Activated CD8-positive, alpha-beta memory T cell treated with anti-CD3 and anti-CD28 coated beads, Interleukin-2, amount 10 ng/mL, durations not matched to agents 7 days and 5 days (primary cell): ENCODE measurements at places on chromosomes 1 and 21. TPM values are rescaled to one million over a fixed set of nuclear protein-coding genes. Genes with fewer than 3 reads are reported as not detected.
A peak's percentile ranks its signal among the peaks of the same experiment; 100 is the strongest.

- DNase-seq = no peak
Measured at GRCh38 chr1:54723985-54724384, 8.3 kb downstream of the TTC4 start.

DNA sequence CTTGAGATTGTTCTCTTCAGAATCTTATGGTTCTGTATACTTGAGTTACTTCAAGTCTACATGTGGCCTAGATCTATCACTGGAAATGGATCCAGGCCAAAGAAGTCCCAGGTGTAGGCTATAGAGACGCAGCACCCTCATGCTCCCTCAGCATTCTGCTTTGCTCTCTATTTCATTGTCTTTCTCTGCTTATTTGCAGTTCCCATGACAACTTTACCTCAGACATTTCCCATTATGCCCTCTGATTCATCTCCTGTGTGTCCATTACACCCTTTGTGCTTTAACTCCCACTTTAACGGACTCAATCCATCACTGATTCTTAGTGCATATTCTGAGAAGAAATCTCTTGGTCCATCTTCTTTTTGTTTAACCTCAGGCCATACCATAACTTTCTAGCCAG is 236.9 kb upstream of the NRIP1 start:
- no peak for DNase-seq

DNA sequence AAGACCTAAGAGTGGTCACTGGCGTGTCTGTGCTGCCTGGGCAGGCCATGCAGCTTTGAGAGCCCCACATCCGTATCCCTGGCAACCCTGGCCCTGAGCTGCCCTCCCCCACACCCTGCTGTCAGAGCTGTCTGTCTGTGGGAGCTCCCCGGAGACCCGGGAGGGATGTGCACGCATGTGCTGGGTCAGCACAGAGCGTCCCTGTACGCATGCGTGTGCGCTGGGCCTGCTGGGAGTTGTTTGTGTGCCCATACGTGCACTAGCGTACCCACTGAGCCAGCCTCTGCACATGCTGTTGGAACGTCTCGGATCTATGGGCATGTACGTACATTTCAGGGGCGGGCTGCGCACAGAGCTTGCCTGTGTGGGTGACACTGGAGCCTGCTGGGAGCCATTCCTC is 89.3 kb downstream of the EPHB2 start:
- no peak for DNase-seq

GRCh38 chr1:229287267-229287666 is 16.4 kb downstream of the RAB4A start:
- DNase-seq = no peak

DNA sequence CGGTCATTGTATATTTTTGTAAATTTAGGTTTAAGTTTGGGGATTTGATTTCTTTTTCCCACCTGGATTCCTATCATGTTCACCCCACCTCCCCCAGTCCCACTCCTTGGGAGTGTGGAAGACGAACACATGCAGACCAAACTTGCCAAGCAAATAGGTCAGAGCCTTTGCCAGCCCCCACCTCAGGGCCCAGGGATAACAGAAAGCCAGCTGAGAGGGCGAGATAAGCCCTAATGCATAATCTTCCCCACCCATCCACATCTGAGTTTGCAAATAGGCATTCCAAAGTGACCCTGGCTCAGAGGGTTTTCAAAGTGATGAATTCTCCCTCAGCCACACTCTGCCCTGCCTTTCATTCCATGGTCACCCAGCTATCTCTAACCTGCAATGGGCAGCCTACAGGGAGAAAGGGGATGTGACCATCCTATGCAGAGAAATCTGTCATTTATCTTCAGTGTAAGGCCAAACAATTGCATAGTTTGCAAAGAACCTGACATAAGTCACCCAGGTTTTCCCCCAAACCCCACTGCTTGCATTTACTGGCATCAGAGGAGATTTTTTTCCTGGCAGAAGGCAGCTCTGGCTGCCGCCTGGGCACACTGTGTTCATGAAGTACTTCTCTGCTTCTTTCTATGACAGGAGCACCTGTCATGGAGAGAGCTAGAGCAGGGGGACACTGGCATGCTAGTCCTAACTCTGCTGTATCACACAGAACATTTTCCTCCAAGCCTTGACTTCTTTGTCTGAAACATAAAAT is 69.0 kb upstream of the NFIA start:
- no peak for DNase-seq

GRCh38 chr1:237901299-237901934 is 10.7 kb upstream of the ZP4 start:
- DNase-seq = no peak

DNA sequence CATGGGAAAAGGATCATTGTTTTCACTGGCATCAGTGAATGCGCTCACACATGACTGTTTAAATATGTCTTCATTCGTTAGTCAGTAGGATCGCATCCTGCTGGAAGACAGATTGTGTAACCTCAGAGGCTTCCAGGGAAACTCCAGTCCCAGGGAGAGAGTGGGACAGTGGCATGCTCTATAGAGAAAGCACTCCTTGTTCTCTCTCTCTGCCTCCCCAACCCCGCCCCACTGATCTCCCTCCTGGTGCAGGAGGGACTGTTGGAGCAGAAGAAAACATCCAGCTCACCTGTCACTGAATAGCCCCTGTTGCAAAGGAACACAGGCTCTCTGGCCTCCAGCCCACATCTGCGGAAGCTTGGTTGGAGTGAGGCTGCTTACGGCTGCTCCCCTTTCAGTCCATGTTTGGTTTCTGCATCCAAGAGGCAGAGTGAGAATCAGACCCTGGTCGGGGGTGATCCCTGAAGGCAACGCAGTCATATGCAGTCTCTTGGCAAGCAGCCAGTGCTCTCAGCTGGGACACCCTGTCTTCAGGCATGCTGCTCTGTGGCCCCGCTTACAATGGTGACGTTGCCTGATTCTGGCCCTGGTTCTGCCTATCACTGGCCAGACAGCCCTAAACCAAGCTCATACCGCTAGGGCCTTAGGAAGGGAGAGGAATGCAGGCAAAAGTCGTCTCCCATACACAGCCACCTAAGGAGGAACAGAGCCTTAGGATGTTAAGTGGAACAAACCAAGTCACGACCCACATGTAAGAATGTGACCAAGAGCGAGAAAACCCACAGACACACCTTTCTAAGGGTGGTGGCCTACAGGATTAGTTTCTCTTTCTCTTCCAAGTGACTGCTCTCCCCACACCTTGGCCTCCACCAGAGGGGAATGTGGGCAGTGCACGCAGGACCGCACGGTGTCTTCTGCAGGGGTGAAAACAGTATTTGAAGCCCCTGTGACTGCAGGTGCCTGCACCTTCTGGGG is 39.7 kb downstream of the BACE2 start:
- no peak for DNase-seq

DNA sequence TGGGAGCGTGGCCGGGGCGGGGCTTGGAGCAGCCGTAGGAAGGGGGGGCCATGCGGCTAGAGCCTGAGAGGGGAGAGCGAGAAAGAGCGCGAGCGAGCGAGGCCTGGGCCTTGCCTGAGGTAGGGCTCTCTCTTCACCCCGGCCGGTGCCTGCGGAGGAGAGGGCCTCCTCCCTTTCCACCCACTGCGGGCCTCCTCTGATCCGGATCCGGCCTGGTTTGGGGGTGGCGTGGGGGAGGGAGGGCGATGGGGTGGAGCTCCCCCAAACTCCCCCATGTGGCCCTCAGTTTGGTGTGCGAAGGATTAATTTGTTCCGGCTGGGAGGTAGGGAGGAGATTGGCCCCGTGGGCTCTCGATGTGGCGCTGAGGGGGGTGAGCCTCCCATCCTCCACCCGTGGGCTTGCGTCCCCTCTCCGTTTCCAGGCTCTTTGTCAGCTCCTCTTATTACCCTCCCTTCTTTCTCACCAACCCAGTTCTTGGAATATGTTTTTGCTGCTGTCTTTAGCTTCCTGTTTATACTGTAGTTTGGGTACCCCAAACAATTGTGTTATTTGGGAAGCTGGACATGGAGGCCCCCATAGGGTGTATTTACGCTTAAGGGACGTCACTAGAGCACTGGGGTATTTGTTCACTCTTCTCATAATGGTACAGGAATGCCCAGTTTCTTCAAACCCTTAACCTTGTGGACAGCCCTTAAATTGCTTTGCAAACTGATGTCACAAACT is 685 bp downstream of the UBAP2L start:
- peak; percentile 84 for DNase-seq

Gene PRDM2
- total RNA-seq = 55.0 TPM

Gene RIMKLA
- total RNA-seq = 1.3 TPM

GRCh38 chr1:92927870-92928269 is 33.4 kb downstream of the DIPK1A start:
- no peak for DNase-seq

Gene ACTL8
- not detected for total RNA-seq

- DNase-seq = no peak
Measured at GRCh38 chr21:15159382-15160020, 94.7 kb upstream of the NRIP1 start.
